Stimulated activated CD4-positive, alpha-beta T cell treated with anti-CD3 and anti-CD28 coated beads, Interleukin-15, amount 100 ng/mL, for 1 hour (primary cell): ENCODE measurements at places on chromosomes 12 and 14.
A peak's percentile ranks its signal among the peaks of the same experiment; 100 is the strongest.

GRCh38 chr14:31388687-31389413 lies 31.5 kb downstream of the HEATR5A start:
- DNase-seq: no peak

DNA sequence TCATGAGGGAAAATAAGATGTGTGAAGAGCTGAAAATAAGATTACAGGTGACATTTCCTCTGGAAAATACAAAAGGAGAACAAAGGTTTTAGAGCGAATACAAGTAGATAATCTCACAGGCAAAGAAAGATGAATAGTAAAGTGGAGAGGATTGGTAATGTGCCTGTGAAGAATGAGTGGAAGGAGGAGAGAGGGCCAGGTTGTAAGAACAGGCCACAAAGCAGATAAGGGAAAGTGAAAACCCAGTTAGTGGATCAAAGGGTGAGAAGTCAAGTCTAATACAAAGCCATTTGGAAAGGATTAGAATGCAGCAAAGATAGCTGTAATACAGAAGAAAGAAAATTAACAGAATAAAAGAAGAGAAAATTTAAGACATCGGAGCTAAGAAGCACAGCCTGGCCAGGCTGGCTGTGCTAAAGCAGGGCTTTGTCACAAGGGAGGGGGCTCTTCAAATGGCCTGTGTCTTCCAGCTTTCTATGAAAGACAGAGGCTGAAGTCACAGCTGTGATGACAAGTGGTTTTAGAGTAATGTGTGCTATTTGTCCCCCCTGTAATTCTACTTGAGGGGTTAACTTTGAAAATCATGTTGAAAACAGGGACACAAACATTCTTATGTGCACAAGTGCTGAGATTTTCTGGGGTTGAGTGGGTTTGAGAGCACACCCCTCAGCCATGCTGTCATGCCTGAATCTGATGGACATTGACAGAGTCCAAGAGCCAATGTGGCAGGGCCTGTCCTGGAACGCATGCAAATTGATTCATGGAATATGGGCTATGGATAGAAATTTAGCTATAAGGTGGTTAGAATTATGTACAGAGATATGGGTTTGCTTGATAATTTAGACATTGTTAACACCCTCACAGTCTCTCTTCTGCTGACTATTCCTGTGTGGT lies 344.5 kb upstream of the NAV3 start:
- DNase-seq: no peak

DNA sequence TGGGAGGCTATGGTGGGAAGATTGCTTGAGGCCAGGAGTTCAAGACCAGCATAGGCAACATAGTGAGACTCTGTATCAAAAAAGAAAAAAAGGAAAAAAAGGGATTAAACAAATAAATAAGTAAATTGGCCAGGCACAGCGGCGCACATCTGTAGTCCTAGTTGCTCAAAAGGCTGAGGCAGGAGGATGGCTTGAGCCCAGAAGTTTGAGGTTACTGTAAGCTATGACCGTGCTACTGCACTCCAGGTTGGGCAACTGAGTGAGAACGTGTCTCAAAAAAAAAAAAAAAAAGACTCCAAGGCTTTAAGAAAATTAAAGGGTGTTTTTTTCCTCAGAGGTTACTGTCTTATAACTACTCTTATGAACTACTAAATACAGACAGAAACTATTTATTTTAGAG lies 11.7 kb downstream of the BEST3 start:
- no peak for DNase-seq

DNA sequence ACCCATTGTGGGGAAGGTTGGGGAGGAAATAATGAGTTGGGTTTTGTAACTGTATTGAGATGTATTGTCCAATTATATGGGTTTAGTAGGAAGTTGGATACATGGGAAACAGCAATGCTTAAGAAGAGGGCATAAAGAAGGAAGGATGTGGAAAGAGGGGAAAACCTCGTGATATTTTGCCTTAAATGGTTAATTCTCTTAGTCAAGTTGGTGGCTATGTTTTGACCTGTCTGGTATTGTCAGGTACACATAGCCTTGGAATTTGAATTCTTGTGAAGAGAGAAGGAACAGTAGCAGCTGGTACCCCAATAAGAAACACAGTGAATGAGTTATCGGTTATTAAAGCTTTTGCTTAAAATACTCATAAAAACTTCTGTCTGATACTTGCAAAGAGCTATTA lies 32.6 kb upstream of the SLC2A13 start:
- no peak for DNase-seq

DNA sequence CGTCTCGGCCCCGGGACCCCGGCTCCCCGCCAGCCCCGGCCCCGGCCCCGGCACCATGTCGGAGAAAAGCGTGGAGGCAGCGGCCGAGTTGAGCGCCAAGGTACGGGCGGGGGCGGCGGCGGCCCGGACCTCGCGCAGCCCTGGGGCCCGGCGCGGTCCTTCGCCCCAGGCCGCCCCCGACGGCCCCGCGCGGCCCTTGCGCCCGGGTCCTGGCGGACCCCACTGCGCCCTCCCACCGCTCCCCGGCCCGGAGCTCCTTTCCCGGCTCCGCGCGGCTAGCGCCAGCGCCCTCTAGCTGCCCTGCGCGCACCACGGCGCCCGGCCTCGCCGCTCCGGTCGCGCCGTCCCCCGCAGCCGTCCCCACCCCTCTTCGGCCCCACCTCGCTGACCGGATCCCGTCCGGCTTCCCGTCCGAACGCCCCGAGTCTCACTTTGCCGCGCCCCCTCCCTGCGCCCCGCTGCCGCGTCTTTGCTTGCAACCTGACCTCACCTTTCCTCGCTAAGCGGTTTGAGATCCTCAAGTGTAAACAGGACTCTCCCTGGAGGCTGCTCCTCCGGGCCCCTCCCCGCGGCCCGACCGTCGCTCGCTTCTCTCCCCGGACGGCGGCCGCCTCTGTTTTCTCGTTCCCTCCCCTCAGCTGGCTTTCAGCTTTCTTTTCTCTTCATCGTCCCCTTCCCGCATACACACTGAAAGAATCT lies 637 bp downstream of the PTMS start:
- peak; percentile 47 for DNase-seq

GRCh38 chr12:103036581-103037214 lies 79.2 kb downstream of the ASCL1 start:
- no peak for DNase-seq

GRCh38 chr12:103858953-103859601 lies 18.0 kb upstream of the NT5DC3 start:
- no peak for DNase-seq

GRCh38 chr14:97848317-97848980 lies 1051.3 kb downstream of the VRK1 start:
- DNase-seq: no peak

- no peak for DNase-seq
Measured at GRCh38 chr12:1859643-1860042, 39.3 kb downstream of the LRTM2 start.

- DNase-seq: no peak
Measured at GRCh38 chr12:130353081-130353480, 15.4 kb downstream of the PIWIL1 start.

- no peak for DNase-seq
Measured at GRCh38 chr12:43283206-43283605, 268.8 kb downstream of the ADAMTS20 start.

- DNase-seq: no peak
Measured at GRCh38 chr14:57939084-57939483, 73.2 kb upstream of the SLC35F4 start.

- DNase-seq: no peak
Measured at GRCh38 chr12:84976133-84976532, 59.9 kb downstream of the TSPAN19 start.

- no peak for DNase-seq
Measured at GRCh38 chr14:57501039-57501557, 7.4 kb upstream of the CCDC198 start.

- no peak for DNase-seq
Measured at GRCh38 chr12:23528316-23528715, 421.2 kb downstream of the SOX5 start.

DNA sequence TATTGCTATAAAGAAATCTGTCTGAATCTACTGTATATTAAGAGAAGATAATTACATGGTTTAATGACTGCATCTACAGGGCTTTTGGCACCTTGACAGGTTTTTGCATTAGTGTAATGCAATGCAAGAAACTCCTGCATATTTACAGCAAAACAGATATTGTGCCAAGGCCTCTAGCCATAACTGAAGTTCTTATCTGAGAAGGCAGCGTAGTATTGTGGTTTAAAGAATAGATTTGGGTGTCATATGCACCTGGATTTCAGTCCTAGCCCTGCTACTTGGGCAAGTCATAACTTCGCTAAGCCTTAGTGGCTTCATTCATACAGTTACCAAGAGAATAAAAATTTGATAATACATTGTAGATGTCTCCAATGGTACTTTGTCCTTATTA lies 350.1 kb downstream of the CCDC91 start:
- DNase-seq: no peak

- DNase-seq: no peak
Measured at GRCh38 chr12:77189458-77189857, 124.1 kb upstream of the E2F7 start.

- DNase-seq: no peak
Measured at GRCh38 chr12:69099201-69099837, 140.1 kb upstream of the CPSF6 start.

DNA sequence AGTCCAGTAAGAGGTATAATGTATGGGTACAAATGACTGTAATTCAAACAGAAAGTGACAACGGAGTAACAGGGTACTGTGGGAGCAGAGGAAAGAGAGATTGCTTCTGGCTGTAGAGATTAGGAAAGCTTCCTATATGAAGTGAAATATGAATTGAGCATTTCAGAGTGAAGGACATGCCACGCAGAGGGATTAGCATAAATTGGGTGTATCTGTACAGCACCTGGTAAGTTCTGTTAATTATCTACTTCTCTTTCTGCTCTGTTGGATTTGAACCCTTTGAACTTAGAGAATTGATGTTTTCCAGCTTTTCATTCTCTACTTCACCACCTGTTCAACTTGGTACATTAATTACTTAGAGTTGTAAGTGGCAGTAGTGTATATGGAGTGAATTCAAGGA lies 8.8 kb downstream of the STK38L start:
- DNase-seq: no peak

- no peak for DNase-seq
Measured at GRCh38 chr14:34671716-34672115, 41.8 kb upstream of the SNX6 start.

- no peak for DNase-seq
Measured at GRCh38 chr14:71328183-71328582, 420.9 kb downstream of the PCNX1 start.

DNA sequence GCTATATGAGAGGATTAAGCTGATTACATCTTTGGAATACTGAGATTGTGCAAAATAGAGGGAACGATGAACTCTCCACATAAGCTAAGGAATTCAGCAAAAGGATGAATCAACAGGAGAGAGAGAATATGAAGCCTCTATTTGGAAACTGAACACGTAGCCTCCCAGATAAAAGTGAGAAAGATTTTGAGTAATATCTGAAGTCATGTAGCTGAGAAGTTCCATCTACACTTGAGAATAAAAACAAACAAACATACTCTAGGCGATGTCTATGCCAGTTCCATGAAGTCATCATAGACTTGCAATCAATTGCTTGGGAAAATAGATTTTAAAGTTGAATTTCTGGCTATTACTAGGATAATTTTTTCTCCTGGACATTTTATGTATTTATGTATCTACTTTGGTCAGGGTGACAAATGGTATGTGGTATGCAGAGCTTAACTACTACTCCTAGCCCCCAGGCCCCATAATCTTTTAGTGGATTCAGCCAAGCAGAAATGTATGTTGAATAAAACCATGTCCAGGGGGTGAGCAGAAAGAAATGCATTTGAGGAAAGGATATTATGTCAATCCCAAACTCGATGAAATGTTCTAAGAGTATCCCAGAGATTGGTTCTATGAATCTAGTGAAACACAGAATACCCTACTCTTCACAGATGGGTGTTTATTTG lies 627.4 kb downstream of the DIO2 start:
- no peak for DNase-seq

- DNase-seq: no peak
Measured at GRCh38 chr14:34700622-34701130, 13.7 kb downstream of the CFL2 start.

DNA sequence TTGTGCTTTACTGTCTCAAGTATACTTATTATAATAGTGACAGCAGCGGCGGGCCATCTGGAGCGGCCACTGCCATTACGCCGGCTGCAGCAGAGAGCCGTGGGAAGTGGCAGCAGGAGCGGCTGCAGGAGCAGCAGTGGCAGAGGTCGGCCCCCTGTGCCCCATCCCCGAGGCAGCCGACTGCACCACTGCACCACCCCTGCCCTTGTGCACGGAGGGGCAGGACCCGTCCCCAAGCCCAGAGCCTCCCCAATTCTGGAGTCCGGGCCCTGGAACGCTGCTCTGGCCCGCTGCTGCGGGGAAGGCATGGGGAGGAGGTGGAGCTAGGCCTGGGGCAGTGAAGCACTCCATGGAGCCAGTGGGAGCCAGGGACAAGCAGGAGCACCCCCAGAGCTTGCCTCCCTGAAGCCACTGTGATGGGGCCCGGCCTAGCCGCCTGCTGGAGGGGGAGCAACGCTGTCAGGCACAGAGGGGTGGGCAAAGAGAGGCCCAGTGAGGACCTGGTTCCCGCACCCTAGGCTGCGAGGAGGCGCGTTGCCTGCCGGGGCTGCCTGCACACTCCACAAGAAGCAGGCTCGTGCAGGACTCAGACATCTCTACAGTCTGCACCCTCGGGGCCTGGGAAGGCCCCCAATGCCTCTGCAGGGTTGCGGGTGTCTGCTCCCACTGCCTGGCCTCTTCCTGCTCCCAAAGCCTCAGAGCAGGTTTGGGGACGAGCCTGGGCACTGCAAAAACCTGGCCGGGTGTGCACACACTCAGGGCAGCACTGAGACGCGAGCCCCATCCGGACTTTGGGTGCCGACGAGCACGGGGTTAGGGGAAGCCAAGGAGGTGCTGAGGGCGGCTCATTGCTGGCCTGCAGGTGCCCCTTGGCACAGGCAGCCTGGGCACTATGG lies 74.2 kb upstream of the RASSF8 start:
- DNase-seq: no peak

DNA sequence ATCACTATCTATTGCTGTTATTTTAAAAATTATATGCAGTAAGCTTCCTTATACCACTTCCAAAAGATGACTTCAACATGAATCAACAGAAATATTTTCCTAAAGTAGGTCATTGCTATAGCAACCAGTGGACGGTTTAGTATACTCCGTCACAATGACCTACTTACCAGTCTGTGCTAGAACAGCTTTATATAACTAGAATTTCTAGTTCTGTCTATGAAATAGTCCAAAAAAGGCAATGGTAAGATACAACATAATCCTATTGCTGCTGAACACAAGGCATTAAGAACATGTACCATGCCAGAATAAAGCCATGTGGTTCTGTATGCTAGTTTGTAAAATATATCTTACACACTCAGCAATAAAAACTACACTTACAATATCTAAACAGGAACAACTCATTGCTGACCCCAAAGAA lies 40.7 kb upstream of the MTERF2 start:
- no peak for DNase-seq

- no peak for DNase-seq
Measured at GRCh38 chr12:54141431-54142113, 47.2 kb downstream of the SMUG1 start.

- DNase-seq: no peak
Measured at GRCh38 chr12:106021516-106021915, 117.2 kb downstream of the NUAK1 start.
